ENCODE measurements at places on chromosomes 4 and X.

- H3K36me3 ChIP-seq: no peaks in the 10 kb centered on the region
- no peak for DNase-seq
- H3K4me3 ChIP-seq: no peak overlapping the region
- no peaks in the 10 kb centered on the region for H3K4me1 ChIP-seq
- H3K27me3 ChIP-seq: no peaks in the 10 kb centered on the region
- no peak overlapping the region for H3K27ac ChIP-seq
Measured at GRCh38 chrX:66717926-66718325, 79.0 kb upstream of the EDA2R start.

- no peak for DNase-seq
- no peaks in the 10 kb centered on the region for H3K36me3 ChIP-seq
- no peaks in the 10 kb centered on the region for H3K27me3 ChIP-seq
- peaks cover 23% of the 10 kb centered on the region for H3K4me1 ChIP-seq
- no peak overlapping the region for H3K4me3 ChIP-seq
- no peak overlapping the region for H3K27ac ChIP-seq
Measured at GRCh38 chrX:82703551-82703950, 804.5 kb upstream of the POU3F4 start.

DNA sequence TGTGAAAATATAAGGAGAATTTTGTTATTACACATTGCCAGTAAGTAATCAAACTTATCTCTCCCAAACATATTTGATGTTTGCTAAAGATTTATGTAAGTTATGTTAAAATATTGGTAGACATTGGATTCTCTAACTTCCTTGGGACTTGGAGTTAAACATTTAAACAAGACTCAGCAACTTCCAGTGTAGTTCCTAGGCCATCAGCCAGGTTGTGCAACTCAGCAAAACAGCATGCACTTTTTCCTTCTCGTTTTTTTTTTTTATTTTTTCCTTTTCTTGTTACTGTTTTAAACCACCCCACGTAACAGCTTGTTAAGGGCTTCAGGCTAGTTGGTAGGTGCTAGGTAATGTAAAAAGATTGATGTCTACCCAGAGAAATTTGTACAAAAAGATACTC is 510.4 kb downstream of the ANKRD50 start:
- no peak for DNase-seq
- no peaks in the 10 kb centered on the region for H3K36me3 ChIP-seq
- H3K4me1 ChIP-seq: no peaks in the 10 kb centered on the region
- H3K27ac ChIP-seq: no peak overlapping the region
- no peaks in the 10 kb centered on the region for H3K27me3 ChIP-seq

- no peak overlapping the region for H3K27ac ChIP-seq
- peaks cover 16% of the 10 kb centered on the region for H3K4me1 ChIP-seq
- peak; percentile 27 for DNase-seq
Measured at GRCh38 chr4:31069151-31069550, 349.0 kb downstream of the PCDH7 start.

GRCh38 chr4:169489306-169489705 is 123.1 kb downstream of the NEK1 start:
- no peaks in the 10 kb centered on the region for H3K36me3 ChIP-seq
- no peak for DNase-seq
- peaks cover 5% of the 10 kb centered on the region for H3K4me1 ChIP-seq
- H3K4me3 ChIP-seq: no peak overlapping the region

GRCh38 chr4:140448830-140449229 is 21.4 kb upstream of the CLGN start:
- DNase-seq: no peak
- peaks cover 13% of the 10 kb centered on the region for H3K27me3 ChIP-seq
- no peak overlapping the region for H3K27ac ChIP-seq
- no peak overlapping the region for H3K4me3 ChIP-seq
- H3K36me3 ChIP-seq: no peaks in the 10 kb centered on the region

- no peak overlapping the region for H3K27ac ChIP-seq
- DNase-seq: no peak
Measured at GRCh38 chr4:102637391-102637790, 123.4 kb downstream of the MANBA start.

- no peak overlapping the region for H3K4me3 ChIP-seq
- no peak for DNase-seq
- H3K27ac ChIP-seq: no peak overlapping the region
Measured at GRCh38 chr4:94976371-94977011, 218.7 kb downstream of the BMPR1B start.

GRCh38 chr4:80685214-80685613 is 345.3 kb upstream of the BMP3 start:
- no peak overlapping the region for H3K27ac ChIP-seq
- no peaks in the 10 kb centered on the region for H3K36me3 ChIP-seq
- H3K4me3 ChIP-seq: no peak overlapping the region
- no peaks in the 10 kb centered on the region for H3K4me1 ChIP-seq

GRCh38 chr4:156837625-156838345 is 133.8 kb downstream of the PDGFC start:
- no peaks in the 10 kb centered on the region for H3K4me1 ChIP-seq
- no peak overlapping the region for H3K4me3 ChIP-seq
- H3K27ac ChIP-seq: no peak overlapping the region
- DNase-seq: no peak
- no peaks in the 10 kb centered on the region for H3K27me3 ChIP-seq
- no peaks in the 10 kb centered on the region for H3K36me3 ChIP-seq

- no peaks in the 10 kb centered on the region for H3K4me1 ChIP-seq
- no peaks in the 10 kb centered on the region for H3K36me3 ChIP-seq
- no peaks in the 10 kb centered on the region for H3K27me3 ChIP-seq
- H3K27ac ChIP-seq: no peak overlapping the region
- DNase-seq: no peak
Measured at GRCh38 chr4:107577743-107578142, 142.3 kb downstream of the PAPSS1 start.

DNA sequence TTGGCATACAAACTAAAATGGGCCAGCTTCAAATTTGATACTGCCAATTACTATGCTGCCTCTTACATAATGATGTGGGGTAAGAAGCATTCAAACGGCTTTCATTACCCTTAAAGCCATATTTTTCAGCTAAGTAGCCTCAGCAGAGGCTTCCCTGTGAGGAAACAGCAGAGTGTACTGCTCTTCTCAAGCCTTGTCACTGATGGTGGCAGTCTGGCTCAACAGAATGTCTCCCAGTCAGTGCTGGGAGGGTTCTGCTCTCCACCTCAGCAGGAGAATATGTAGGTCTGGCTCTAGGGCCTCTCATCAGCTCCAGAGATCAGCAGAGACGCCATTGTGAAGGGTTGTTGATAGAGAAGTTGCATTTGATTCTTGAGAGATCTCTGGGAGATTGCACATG is 44.6 kb upstream of the MBNL3 start:
- H3K27me3 ChIP-seq: no peaks in the 10 kb centered on the region
- H3K4me3 ChIP-seq: no peak overlapping the region
- no peaks in the 10 kb centered on the region for H3K36me3 ChIP-seq
- H3K4me1 ChIP-seq: no peaks in the 10 kb centered on the region
- DNase-seq: no peak
- H3K27ac ChIP-seq: no peak overlapping the region

DNA sequence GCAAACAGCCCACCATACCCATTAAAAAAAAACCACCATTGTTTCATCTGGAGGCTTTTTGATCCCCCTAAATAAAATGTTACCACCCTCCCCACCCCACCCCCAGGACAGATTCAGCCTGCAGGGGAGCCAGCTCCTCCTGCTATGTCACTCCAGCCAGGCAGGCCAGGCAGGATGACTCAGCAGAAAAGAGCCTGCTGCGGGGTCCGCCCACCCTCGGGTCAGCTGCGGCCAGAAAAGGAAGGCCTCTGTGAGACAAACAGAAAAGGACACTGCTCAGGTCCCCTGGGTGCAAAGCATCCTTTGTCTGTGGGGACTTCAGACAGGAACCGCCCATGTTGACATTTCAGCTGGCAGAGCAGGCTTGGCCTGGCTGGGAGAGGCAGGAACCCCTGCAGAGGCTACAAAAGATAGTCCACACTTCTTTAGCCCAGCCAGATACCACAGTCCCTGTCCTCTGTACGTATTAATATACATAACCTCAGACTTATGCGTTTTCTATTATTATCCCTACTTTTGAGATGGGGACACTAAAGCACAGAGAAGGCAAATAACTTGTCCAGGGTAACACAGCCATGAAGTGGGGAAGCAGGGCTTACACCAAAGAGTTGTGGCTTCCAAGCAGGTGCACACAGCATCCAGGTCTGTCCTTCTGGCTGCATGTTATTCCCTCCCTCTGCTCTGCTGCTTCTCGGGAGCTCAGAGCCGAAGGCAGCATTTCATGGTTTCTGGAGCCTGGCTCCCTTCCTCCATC is 147.7 kb downstream of the CPEB2 start:
- peak; percentile 82 for DNase-seq
- H3K4me3 ChIP-seq: no peak overlapping the region
- no peaks in the 10 kb centered on the region for H3K36me3 ChIP-seq
- no peak overlapping the region for H3K27ac ChIP-seq

DNA sequence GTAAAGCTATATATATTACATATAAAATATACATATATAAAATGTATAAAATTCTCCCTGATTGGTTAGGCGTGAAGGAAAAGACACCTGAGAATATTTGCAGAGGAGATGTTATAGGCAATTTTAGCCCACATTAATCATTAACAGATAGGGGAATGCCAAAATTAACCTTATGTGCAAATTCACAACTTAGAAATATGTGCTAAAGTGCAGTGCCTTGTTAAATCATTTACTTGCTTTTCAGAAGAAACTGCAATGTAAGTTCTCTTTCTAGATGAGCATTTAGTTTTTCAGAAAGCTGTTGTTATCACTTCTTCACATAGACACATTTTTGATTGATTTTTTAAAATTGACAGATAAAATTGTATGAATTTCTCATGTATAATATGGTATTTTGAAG is 5.6 kb downstream of the TASL start:
- no peaks in the 10 kb centered on the region for H3K4me1 ChIP-seq
- no peak overlapping the region for H3K4me3 ChIP-seq
- H3K27me3 ChIP-seq: no peaks in the 10 kb centered on the region
- no peaks in the 10 kb centered on the region for H3K36me3 ChIP-seq

DNA sequence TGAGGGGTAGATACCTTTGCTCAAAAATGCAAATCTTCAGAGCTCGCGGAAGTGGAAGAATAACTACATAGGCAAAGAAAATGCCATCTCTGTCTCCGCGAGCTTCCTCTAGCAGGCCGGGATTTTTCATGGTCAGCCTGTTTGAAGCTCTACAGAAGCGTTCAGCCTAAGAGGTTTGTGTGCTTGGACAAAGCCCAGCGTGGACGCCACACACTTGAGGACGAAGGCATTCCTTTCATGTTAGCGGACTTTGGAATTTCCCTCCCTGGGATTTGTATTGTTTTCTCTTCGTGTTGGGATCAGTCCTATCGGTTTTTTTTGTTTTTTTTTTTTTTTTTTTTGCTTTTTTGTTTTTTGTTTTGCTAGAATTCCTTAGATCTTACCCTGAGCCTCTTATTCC is 53.7 kb downstream of the SMIM31 start:
- no peaks in the 10 kb centered on the region for H3K27me3 ChIP-seq
- H3K36me3 ChIP-seq: no peaks in the 10 kb centered on the region
- no peak overlapping the region for H3K4me3 ChIP-seq
- peak overlapping the region; percentile 61 for H3K27ac ChIP-seq
- H3K4me1 ChIP-seq: peaks cover 27% of the 10 kb centered on the region

DNA sequence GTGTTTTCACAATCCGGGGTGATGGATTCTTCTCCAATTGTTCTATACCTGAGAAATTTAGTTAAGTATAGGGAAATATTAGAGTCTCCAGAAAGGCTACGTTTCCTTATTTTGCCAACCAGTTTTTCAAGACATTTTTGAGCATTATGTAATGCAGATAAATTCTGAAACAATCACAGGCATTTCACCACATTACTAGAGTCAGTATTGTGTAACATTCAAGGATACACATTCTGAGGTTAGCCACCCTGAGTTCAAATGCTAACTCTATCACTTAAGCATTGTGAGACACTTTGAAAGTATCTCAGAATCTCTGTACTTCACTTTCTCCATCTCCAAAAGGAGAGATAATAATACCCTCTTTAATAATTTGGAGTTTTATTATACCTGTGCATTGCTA is 10.6 kb downstream of the SULT1B1 start:
- no peaks in the 10 kb centered on the region for H3K4me1 ChIP-seq
- no peaks in the 10 kb centered on the region for H3K27me3 ChIP-seq
- no peak overlapping the region for H3K27ac ChIP-seq
- no peaks in the 10 kb centered on the region for H3K36me3 ChIP-seq
- DNase-seq: no peak

DNA sequence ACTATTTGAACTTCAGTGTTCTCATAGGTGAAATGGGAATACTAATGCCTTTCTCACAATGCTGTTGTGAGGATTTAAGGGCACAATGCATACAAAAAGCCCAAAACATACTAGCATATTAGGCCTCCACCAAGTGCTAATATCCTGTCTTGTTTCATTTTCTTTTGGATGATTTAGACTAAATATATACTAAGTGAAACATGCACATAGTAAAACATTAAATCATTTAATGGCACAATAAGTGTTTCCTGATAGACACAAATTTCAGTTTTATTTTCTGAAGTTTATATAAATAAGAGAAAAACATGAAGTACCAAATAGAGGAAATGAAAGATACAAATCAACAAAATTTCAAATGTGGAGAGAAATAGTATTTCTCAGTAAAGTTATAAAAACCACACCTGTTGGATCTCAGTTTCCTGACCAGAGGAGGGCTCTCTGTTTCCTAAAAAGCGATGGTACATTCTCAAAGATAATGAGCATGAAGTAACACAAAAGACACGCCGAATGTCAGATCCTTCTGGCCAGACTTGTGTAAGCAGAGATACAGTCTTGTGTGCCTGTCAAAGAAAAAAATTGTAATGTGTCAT is 25.1 kb downstream of the DDX60 start:
- H3K27me3 ChIP-seq: no peaks in the 10 kb centered on the region
- no peaks in the 10 kb centered on the region for H3K36me3 ChIP-seq
- no peak for DNase-seq
- H3K27ac ChIP-seq: no peak overlapping the region

GRCh38 chr4:53322696-53323095 is 43.2 kb downstream of the SCFD2 start:
- H3K27me3 ChIP-seq: no peaks in the 10 kb centered on the region
- H3K27ac ChIP-seq: no peak overlapping the region
- H3K4me1 ChIP-seq: no peaks in the 10 kb centered on the region
- DNase-seq: no peak
- no peak overlapping the region for H3K4me3 ChIP-seq
- no peaks in the 10 kb centered on the region for H3K36me3 ChIP-seq

DNA sequence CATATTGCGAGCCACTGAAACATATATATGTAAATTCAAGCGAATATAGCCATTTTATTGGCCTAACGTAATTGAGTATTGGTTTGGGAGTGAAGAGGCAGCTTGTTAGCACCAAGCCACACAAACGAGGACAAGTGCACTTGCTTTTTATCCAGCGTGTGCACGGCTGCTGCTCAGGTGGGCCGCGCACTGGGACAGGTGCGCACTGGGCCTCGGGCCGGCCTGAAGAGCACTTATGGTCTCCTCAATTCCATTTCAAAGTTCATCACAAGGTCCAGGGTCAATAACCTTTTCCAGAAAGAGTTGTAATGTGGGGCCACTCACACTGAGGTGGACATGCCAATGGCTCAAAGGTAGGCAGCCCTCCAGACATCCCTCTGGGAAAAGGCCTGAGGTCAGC is 95.9 kb downstream of the ATP8A1 start:
- H3K36me3 ChIP-seq: no peaks in the 10 kb centered on the region
- H3K4me3 ChIP-seq: no peak overlapping the region
- DNase-seq: no peak
- H3K27me3 ChIP-seq: no peaks in the 10 kb centered on the region
- H3K4me1 ChIP-seq: no peaks in the 10 kb centered on the region
- H3K27ac ChIP-seq: no peak overlapping the region

Measured in neural progenitor cell (in vitro differentiated cells).